Large intestine (tissue), 12 donors: ENCODE measurements at places on chromosomes 13 and 19. TPM values are rescaled to one million over a fixed set of nuclear protein-coding genes. Genes with fewer than 3 reads are reported as not detected.

DNA sequence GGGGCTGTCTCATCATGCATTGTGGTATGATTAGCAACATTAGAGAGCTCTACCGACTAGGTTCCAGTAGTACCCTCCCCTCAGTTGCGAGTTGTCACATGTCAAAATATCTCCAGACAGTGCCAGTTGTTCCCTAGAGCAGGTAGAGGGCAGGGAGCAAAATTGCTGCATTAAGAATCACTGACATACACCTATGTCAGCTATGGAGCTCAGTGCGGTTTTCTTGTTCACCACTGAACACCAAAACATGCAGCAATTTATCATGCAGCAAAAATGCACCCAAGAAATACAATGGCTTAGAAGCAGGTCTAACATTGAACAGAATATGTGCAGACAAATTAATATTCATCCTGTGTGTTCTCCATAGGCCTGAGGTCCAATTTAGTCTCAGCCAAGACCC, 186.9 kb upstream of the STARD13 start:
- H3K27ac ChIP-seq = no peak overlapping the region
- no peak for DNase-seq
- H3K36me3 ChIP-seq = no peaks in the 10 kb centered on the region
- H3K27me3 ChIP-seq = no peaks in the 10 kb centered on the region
- no peak overlapping the region for H3K4me3 ChIP-seq

GRCh38 chr13:89239361-89240127, 1568.4 kb downstream of the SLITRK5 start:
- no peak overlapping the region for H3K4me3 ChIP-seq
- no peak overlapping the region for H3K27ac ChIP-seq

GRCh38 chr13:70339738-70340137, 231.5 kb upstream of the KLHL1 start:
- no peaks in the 10 kb centered on the region for H3K4me1 ChIP-seq
- no peak overlapping the region for H3K27ac ChIP-seq
- H3K27me3 ChIP-seq = no peaks in the 10 kb centered on the region
- no peak overlapping the region for H3K4me3 ChIP-seq
- no peaks in the 10 kb centered on the region for H3K36me3 ChIP-seq

GRCh38 chr13:91701975-91702374, 303.6 kb downstream of the GPC5 start:
- no peak overlapping the region for H3K4me3 ChIP-seq
- H3K27ac ChIP-seq = no peak overlapping the region
- DNase-seq = no peak
- H3K36me3 ChIP-seq = no peaks in the 10 kb centered on the region

DNA sequence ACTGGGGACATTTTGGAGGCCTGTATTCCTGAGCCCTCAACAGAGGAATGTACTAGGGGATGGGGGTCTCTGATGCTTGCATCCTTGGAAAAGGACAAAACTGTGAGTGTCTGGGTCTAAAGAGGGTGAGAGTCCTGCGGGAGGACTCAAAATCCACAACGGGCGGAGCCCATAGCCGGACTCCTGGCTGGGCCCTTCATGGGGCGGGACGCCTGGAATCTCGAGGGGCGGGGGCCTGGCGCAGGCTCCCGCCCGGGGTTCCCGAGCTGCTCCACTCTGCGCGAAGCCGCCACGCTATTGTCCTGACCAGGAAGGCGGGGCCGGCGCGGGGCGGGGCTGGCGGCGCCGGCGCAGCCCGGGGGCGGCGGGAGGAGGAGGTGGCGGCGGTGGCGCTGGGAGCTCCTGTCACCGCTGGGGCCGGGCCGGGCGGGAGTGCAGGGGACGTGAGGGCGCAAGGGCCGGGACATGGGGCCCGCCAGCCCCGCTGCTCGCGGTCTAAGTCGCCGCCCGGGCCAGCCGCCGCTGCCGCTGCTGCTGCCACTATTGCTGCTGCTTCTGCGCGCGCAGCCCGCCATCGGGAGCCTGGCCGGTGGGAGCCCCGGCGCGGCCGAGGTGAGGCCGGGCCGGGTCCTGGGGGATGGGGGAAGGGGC, at the start of gene APLP1:
Gene APLP1, plus strand, starts transcription at position 403 of the 651 bp plus-strand sequence. Its CDS starts 63 bp downstream, at position 466.
- no peaks in the 10 kb centered on the region for H3K36me3 ChIP-seq
- H3K27me3 ChIP-seq = peaks cover 58% of the 10 kb centered on the region
- peak; percentile 63 for DNase-seq

DNA sequence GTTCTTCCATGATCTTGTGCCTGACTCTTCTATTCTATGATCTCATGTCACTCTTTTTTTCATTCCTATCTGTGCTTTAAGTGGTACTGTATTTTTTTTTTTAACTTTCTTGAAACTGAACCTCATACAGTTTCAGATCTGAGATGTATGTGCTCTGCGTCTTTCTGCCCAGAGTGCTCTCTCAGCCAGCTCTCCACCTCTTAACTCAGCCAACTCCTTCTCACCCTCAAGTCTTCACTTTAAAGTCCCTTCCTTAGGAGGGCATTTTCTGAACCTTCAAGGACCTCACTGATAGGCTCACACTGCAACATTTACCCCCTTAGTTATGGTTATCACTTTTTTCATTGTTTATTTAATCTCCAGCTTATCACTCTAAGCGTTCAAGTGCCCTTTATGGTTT, 158.7 kb downstream of the IRS2 start:
- DNase-seq = no peak
- no peak overlapping the region for H3K27ac ChIP-seq
- peaks cover 2% of the 10 kb centered on the region for H3K4me1 ChIP-seq
- H3K27me3 ChIP-seq = no peaks in the 10 kb centered on the region
- no peak overlapping the region for H3K4me3 ChIP-seq

Gene PRODH2
- 1.9 TPM for polyA plus RNA-seq
